Suprapubic skin (tissue), 4 donors: ENCODE measurements at places on chromosomes 16 and 17.

GRCh38 chr16:51228097-51228659 is 77.1 kb upstream of the SALL1 start:
- no peak for DNase-seq

DNA sequence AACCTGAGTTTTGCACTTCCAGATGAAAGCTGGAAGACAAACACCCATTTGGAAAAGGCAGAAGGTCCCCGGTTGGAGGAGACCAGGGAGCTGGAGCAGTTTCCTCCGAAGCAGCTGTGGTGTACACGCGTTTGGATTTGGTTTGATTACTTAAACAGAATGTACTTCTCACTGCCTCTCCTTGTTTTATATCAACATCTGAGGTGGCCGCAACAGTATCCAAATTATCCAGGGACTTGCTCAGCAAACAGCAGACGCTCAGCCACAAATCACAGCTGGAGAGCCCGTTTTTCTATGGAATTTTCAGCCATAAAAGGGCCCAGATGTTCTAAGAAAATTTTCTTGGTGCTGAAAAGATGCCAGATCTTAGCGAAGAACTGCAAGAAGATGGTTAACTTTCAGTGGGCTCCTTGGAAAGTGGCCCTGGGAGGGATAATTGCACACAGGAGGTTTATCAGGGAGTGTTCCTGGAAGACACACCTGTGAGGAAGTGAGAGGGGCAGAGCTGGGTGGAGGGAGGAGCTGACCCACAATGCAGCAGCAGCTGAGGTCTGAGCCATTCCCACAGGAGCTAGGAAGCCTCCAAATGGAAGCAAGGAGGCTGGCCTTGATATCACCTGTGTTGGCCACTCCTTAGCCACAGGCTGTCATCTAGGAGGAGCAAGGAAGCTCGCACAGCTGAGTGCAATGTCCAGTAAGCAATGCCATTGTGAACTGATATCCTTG is 28.9 kb upstream of the CDH5 start:
- DNase-seq = no peak

DNA sequence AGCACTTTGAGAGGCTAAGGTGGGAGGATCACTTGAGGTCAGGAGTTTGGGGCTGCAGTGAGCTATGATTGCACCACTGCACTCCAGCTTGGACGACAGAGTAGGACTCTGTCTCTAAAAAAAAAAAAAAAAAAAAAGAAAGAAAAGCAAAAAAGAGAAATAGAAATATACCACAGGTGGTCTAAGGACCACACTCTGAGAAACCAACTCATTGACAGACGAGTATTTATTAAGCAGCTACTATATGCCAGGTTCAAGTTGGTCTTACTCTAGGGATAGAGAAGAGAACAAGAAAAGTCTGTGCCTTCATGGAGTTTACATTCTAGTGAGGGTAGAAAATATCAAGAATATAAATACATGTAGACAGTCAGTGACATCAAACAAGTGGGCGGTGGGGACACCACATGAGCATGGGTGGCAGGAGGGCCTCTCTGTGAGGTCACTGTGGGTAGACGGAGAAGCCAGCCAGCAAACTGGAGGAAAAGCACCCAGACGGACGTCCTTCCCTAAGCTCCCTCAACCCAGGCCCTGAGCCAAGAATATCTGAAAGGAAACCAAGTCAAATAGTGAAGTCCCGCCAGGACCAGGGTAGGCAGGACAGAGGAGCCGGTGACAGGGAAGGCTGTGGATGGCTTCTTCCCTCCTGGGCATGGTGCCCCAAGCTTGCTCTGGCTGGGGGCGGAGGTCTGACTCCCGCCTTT is 4.7 kb downstream of the CDIPT start:
- DNase-seq = no peak

DNA sequence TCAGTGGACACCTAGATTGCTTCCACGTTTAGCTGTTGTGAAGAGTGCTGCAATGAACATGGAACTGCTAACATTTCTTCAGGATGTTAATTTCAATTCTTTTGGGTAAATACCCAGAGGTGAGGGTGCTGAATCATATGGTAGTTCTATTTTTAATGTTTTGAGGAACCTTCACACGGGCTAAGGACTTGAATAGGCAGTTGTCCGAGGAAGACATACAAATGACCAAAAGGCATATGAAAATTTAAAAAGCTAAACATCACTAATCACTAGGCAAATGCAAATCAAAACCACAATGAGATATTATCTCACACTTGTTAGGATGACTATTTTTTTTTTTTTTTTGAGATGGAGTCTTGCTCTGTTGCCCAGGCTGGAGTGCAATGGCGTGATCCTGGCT is 173.3 kb downstream of the PRKCB start:
- no peak for DNase-seq

DNA sequence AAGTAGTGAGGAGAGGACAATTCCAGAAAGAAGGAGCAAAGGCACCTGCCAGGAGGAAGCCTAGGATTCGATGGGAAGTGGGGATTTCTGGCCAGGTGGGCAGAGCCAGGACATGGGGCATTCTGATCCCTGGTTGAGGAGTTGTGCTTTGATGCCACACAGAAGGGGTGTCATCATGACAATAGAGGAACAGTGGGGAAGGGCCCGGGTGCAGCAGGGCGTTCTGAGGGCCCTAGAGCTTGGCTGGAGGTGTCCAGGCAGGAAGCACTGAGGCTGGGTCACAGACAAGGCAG is 4.3 kb downstream of the EVPLL start:
- no peak for DNase-seq

DNA sequence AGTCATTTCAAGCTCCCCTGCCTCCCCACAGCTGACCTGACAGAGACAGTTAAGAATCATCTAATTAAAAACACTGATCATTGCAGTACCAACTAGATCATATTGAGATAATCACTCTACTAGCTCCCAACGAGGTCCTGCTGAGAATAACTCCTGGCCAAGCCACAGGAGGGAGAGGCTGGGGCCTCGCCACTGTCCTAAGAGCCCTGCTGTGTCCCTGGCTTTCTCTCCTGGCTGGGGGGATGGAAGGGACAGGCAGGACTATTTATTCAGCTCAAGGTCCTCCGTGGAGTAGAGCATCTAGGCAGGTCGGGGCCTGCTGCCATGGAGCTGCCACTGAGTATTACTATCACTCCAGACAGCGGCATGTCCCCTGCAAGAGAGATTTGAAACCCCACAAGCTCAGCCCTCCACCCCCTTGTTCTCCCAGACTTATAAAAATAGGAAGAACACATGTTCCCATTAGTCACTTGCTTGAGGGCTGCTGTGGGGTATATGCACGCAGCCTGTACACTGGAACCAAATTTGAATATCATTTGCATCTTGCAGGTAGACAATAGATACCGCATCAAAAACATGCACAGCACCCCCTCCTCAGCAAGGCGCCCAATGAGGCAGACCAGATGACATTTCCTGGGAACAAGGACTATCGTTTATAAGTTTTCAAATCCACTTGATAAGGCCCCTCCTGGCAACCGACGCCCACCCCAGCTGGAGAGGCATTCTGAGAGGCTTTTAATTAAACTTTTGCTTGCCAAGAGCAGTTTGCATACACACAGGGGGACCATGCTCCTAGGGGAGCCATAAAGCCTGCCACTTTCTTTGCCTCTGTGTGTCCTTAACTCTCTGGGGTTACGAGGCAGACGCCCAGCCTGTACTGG is 385.2 kb upstream of the ZFHX3 start:
- DNase-seq = no peak

- no peak for DNase-seq
These were observed 2.6 kb upstream of the RARA start for GRCh38 chr17:40306395-40306794.

DNA sequence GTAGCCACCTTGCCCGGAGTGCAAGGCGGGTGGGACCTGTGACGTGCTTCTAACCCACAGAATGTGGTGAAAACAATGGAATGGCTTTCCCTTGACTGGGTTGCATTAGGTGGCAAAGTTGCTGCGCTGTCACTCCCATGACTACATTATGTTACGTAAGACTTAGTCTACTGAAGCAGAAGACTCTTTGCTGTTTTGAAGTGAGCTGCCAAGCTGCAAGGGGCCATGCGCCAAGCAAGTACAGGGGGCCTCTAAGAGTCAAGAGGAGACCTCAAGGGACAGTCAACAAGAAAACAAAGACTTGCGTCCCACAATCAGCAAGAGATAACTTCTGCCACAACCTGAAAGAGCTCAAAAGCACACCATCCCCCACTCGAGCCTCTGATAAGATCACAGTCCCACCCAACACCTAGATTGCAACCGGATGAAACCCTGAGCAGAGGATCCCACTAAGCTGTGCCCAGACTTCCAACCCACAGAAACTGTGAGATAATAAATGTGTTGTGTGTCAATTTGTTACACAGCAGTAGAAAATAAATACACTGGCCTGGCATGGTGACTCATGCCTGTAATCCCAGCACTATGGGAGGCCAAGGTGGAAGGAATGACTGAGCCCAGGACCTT is 16.5 kb downstream of the ANKRD11 start:
- DNase-seq = no peak

DNA sequence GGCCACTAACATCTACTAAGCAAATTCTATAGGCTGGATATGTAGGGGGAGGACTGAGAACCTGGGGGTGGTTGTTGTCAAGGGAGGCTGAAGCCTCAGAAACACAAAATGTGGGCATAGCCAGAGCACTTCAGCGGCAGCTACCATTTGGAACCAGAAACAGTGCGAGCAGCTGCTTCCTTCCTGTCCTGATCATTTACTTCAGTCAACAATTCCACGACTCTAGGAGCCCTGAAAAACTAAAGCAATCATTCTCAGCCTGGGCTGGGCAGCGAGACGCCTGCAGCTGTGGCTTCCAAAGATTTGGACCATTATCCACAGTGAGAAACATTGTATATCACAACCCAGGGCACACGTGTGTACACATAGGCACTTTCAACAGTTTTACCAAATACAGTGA is 93.9 kb upstream of the WSCD1 start:
- DNase-seq = no peak

GRCh38 chr17:77772461-77772897 is 186.0 kb upstream of the TNRC6C start:
- no peak for DNase-seq

DNA sequence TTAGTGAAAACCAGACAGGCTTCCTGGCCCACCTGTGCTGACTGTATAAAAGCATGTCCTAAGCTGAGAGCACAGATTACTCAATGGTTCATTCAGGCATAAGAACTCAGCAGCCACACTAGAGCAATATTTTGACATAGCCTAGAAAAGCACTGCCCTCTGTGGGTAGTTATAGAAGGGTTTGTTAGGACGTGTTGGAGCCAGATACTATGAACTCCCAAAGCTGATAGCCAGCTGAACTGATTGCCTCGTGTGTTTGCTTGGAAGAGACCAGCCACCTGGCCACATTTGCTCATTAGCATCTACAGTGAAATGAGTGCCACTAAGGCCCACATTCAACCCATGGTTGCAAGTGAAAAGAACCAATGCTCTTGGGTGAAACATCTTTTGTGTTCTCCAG is 30.8 kb upstream of the ABCA5 start:
- no peak for DNase-seq

DNA sequence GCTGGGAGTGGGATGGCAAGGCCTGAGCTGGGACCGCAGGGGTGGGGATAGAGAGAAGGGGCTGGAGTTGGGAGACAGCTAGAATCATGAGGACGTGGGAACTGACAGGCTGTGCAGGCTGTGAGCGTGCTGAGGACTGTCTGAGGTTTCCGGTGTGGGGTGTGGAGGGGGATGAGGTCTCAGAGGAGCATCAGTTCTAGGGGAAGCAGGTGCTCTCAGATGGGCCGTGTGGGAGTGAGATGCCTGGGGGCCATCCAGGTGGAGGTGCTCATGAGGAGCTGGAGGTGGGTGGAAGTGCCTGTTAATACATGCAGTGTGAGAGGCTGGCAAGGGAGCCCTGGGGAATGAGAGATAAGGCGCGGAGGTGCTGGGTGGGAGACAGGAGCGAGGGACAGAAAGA is 27.2 kb downstream of the HASPIN start:
- no peak for DNase-seq

- peak; percentile 48 for DNase-seq
These were observed 3.6 kb downstream of the PRSS33 start for GRCh38 chr16:2783581-2784357.

DNA sequence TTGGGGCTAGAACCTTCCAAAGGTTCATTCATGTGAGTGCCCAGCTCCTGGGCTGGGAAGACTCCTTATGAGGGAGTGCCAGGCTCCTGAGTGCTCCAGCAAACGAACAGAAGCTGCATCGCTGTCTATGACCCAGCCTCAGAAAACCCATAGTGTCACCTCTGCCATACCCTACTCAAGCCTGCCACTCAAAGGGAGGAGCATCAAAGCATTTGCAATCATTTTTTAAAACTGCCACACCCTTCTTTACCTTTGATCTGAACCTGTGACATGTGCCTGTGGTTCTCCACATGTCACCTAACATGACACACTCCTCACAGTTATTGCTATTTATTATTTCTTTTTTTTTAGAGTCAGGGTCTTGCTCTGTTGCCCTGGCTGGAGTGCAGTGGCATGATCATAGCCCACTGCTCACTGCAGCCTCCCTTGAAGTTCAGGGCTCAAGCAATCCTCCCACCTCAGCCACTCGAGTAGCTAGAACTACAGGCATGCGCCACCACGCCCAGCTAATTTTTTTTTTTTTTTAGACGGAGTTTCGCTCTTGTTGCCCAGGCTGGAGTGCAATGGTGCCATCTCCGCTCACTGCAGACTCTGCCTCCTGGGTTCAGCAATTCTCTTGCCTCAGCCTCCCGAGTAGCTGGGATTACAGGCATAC is 7.3 kb upstream of the KDM8 start:
- no peak for DNase-seq

GRCh38 chr16:349211-349610 is 3.3 kb downstream of the AXIN1 start:
- DNase-seq = no peak

GRCh38 chr17:64984851-64985521 is 65.7 kb upstream of the LRRC37A3 start:
- no peak for DNase-seq

- no peak for DNase-seq
These were observed 61.0 kb upstream of the LGALS9 start for GRCh38 chr17:27569884-27570577.
